ENCODE measurements at places on chromosomes 2 and 18.

GRCh38 chr18:50869150-50869549 lies 9.8 kb upstream of the ME2 start:
- DNase-seq, result no peak

GRCh38 chr2:229348128-229348527 lies 77.0 kb upstream of the PID1 start:
- DNase-seq, result no peak

DNA sequence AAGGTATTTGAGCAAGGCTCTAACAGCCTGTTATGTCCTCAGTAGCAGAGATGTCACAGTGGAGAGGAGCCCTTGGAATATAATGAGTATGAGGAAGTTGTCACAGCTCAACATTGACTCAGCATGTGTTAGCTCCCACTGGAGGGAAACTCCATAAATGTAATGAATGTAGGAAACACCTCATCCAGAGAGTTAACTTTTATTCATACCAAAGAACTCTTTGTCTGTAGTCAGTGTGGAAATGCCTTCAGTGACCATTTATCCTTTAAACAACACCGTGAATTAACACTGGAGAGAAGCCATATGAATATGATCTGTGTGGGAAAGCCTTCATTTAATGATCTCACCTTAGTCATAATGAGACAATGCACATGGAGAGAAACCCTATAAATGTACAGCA lies 59.7 kb downstream of the CYP1B1 start:
- DNase-seq, result no peak

DNA sequence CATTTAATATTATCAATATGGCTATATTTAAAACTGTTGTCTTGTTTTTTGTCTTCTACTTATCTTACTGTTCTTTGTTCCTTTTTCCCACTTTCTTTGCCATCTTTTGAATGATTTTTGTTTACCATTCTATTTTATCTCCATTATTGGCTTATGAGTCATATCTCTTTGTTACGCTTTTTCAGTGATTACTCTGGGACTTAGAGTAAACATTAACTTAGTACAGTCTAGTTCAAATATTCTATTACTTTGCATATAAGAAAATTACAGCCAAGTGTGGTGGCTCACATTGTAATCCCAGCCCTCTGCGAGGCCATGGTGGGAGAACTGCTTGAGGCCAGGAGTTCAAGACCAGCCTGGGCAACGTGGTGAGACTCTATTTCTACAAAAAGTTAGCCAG lies 26.1 kb downstream of the ADCY3 start:
- DNase-seq, result no peak

DNA sequence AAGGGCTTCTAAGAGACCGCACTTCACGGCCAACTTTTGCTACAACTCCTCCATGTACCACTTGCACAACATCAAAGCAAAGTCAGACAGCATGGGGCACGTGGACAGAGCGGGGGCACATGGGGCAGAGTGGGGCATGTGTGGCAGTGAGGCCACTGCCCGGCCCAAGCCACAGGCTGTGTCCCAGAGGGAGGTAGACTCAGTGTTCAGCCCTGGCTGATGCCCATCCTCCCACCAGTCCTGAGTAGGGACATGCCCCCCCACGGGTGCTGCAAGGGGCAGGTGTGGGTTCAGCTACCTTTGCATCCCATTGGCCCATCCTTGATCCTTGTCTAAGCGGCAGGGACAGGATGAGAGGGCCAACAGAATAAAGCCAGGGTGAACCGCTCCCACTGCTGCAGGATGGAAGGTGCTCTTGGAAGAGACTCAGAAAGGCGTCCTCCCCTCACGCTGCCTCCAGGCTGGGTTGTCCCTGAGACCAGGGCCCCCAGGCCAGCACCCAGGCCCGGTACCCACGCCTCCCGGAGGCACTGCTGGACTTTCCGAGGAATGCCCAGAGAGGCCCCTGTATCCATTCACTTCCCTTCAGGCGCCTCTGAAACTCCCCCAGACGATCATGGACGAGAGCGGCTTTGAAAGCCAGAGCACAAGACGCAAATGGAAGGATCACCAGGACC lies 218.2 kb downstream of the NDUFA10 start:
- no peak for DNase-seq

DNA sequence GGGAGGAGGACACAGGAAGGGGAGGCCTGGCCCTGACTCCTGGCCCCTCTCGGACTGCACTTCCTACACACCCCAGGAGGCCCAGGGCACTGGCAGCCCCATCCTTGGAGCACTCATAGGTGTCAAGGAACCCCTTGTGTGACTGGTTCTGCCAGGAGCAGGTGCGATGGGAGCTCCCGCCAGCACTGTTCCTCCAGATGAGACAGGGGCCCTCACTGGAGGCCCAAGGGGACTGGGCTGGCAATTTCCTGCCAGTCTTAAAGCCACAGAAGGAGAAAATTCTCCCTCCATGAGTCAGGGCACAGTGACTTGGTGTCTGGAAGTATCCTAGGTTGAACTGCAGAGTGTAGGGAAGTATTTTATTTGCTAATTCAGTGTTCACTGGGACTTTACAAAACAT lies 42.8 kb upstream of the MAL start:
- DNase-seq, result no peak

DNA sequence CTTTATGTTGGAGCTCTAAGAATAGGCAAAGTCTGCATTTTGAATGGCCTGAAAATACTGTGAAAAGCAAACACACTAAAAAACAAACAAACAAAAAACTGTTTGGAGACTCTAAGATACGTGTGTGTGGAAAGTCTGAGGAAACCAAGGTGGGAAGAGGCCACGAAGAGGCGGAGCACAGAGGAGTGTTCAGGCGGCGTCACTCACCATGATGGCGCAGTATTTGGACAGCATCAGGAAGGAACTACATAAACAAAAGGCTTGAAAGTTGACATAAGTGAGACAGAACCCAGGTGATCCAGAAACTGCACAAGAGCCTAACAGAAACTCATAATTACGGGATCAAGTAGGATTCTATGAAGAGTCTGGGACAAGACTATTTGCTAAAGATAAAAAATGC lies 50.8 kb upstream of the SOS1 start:
- DNase-seq, result no peak

GRCh38 chr2:46813020-46813415 lies 102.6 kb downstream of the MCFD2 start:
- DNase-seq, result no peak
